ENCODE measurements at places on chromosomes 16 and 17.

DNA sequence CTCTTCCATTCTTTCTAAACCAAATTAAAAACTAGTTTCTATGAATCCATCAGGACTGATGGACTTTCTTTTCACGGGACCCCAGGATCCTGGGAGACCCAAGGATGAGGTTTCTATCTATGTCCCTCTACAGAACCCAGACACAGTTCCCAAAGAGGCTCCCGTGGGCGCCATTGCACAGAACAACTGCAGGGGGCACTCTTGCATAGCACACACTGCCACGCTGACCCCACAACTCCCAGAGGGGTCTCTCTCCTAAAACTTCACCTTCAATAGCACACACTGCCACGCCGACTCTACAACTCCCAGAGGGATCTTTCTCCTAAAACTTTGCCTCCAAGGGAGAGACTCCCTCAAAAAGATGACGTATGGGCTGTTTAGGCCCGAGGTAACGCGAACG lies 9.0 kb downstream of the ABR start:
- no peak for DNase-seq

DNA sequence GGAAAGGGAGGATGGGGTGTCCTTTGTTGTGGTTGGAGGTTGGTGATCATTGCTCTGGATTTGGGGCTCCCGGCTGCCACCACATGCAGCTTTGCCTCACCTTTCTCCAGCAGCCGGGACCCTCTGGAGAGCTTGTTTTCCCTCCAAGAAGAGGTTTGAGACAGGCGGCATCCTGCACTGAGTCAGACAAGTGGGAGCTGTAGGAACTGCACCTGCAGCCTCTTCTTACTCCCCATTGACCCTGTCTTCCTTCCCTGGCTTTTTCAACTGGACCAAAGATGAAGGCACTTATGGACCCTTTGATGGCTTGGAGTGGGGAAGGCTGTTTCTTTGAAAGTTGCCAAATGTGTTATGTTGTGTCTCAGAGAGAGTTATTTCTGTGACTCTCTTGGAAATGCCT lies 16.6 kb downstream of the KCTD2 start:
- no peak for DNase-seq

DNA sequence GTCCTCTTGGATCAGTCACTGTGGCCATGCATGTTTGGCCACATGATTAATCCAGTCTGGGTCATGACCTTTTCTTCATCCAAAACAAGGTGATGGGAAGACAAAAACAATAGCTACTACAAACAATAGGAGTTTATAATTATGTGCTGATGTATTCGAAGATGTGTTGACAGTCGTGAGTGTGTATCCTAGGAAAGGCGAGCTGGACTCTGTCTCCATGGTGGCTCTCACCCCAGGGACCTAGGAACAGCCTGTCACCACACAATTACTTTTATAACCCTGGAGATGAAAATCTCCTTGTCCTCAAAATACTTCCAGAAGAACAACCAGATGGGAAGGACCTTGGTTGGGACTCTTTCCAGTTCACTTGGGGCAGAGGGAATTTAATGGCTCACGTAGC lies 9.8 kb upstream of the PLK1 start:
- no peak for DNase-seq

GRCh38 chr16:59324462-59324861 lies 590.3 kb upstream of the GOT2 start:
- DNase-seq, result no peak

GRCh38 chr17:30095507-30096244 lies 20.9 kb upstream of the NSRP1 start:
- DNase-seq, result no peak

GRCh38 chr17:39096508-39097149 lies 54.8 kb downstream of the PLXDC1 start:
- peak; percentile 41 for DNase-seq

- DNase-seq, result no peak
Observed at GRCh38 chr16:50390914-50391716, 22.3 kb upstream of the BRD7 start.

- DNase-seq, result peak; percentile 69
Observed at GRCh38 chr16:67150047-67150832, 558 bp downstream of the B3GNT9 start.

DNA sequence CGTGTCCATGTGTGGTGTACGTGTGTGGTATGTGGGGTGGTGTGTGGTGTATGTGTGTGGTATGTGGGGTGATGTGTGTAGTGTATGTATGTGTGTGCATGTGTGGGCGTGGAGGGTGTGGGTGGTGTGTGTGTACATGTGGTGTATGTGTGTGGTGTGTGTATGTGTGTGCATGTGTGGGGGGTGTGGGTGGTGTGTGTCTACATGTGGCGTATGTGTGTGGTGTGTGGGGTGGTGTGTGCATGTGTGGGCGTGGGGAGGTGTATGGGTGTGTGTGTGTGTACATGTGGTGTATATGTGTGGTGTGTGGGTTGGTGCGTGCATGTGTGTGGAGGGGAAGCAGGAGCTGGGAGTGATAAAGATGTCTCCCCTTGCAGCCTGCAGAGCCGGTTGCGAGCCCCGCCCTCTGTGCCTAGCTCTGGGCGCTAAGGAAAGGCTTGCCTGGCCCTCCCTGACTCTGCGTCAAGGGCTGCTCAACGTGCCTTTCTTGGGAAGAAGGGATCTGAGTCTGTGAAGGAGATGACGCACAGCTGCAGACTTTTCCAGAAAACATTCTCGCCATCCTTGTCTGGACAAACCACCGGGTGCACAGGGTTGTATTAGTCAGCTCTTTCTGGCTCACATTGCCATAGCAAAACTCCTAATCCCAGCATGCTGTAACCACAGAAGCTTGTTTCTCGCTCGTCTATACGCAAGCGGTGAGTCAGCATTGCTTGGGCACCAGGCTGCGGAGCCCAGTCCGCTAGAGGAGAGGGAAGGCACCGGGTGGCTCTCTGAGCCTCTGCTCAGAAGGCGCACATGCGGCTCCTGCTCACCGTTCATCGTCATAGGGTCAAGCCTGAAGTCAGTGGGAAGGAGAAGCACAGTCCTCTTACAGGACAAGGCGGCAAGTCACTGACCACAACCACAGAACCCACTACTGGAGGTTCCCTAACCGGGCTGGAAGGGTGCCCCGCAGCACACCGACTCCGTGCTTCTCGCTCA lies 2.0 kb upstream of the CD300H start:
- DNase-seq, result peak; percentile 54

DNA sequence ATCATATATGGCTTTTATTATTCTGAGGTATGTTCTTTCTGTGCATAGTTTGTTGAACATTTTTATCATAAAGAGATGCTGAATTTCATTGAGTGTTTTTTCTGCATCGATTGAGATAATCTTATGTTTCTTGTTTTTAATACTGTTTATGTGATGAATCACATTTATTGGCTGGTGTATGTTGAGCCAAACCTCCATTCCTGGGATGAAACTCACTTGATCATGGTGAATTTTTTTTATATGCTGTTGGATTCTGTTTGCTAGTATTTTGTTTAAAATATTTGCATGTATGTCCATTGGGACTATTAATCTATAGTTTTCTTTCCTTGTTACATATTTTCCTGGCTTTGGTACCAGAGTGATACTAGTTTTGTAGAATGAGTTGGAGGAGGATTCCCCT lies 500.2 kb downstream of the CDH11 start:
- DNase-seq, result no peak

DNA sequence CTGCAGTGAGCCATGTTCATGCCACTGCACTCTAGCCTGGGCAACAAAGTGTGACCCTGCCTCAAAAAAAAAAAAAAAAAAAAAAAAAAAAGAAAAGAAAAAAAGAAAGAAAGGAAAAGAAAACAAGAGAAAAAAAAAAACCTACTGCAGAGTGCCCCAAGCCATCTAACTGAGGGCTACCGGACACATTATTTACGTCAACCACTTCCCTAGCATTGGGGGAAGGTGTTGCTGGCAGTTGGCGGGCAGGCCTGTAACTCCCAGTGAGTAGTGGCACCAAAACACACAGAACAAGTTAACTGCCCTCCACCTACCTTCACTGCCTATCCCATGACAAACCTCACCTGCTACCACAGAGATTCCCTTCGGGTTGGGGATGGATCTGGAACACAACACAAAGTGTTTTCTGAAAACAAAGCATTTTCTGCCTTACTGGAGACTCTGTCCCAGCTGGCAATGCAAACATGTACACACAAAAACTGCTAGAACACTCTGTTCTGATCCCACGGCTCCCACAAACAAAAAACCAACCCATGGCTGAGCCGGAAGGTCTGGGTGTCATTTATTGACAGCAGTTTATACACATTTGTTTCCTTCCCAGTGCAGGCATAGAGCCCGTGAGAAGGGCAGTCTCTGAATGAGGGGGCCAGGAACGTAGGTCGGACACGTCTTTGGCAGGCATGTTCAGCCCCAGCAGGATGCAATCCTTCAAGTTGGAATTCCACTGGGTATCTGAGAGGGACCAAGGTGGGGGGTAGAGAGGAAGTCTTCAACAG lies 11.0 kb downstream of the PHB1 start:
- DNase-seq, result no peak

- DNase-seq, result no peak
Observed at GRCh38 chr17:77377710-77378235, 237.0 kb downstream of the SEC14L1 start.

DNA sequence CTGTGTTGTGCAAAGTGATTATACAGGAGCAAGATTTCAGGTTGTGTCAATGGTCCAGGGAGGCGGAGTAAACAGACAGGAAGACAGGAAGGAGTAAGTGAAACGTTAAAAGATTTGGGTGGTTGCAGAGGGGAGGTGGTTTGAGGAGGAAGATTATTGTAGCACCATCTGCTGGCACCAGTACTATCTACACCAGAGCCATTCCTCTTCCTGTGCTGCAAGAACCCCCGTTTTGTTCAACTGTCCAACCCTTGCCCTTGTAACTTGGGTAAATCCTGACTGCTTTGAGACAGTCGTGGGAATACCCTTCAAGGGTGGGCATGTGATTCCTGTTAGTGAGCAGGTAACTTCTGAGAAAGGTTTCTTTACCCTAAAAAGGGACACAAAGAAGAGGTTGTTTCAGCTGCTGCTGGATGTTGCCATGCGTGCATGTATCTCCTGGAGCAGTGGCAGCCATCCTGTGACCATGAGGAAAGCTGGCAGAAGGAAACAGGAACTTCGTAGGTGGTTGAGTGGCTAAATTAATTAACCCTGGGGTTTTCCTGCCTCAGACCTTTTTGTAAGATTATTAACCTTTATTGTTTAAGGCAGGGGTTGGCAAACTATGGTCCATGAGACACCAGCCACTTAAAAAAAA lies 124.1 kb downstream of the PRKCA start:
- peak; percentile 56 for DNase-seq

GRCh38 chr17:51087072-51087757 lies 33.5 kb downstream of the SPAG9 start:
- DNase-seq, result no peak

GRCh38 chr17:73939806-73940205 lies 263.7 kb upstream of the RPL38 start:
- no peak for DNase-seq

GRCh38 chr16:27826893-27827289 lies 236.6 kb downstream of the GSG1L start:
- DNase-seq, result no peak

DNA sequence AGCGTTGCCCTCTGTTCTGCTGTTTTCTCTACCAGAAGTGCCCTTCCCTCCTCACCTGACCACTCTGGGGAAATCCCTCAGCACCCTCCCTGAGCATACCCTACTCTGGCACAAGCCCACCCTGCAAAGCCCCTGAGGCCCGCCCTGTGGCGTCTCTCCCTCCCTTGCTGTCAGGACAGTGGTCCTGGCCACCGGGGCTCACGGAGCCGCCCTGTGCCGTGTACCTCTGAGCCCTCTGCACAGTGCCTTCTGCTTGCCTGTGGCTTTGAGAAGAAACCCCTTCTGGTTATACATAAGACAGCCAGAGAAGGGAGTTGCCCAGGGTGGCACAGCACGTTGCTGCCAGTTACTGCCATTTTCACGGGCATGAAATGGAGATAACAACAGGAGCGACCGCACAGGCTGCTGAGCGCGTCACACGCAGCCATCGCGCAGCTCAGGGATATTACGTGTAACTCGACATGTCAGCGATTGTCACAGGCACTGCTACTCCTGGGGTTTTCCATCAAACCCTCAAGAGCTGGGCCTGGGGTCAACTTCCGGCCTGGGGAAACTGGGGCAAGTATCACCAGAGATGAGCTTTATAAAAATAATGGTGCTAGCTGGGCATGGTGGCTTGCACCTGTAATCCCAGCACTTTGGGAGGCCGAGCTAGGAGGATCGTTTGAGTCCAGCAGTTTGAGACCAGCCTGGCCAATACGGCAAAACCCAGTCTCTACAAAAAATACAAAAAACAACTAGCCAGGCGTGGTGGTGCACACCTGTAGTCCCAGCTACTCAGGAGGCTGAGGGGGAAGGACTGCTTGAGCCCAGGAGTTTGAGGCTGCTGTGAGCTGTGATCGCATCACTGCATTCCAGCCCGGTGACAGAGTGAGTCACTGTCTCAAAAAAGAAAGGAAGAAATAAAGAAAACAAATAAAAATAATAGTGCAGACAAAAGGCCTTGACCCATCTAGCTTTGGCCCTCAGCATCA lies 14.8 kb downstream of the SCGB1C2 start:
- no peak for DNase-seq
